ENCODE measurements at places on chromosomes 3 and 15.

GRCh38 chr3:100536093-100536492 is 43.7 kb downstream of the TMEM45A start:
- no peak for DNase-seq

GRCh38 chr3:57877116-57877515 is 121.0 kb downstream of the SLMAP start:
- no peak for DNase-seq

- DNase-seq = no peak
Measured at GRCh38 chr3:47436180-47436579, 39.6 kb downstream of the SCAP start.

GRCh38 chr15:75339531-75340240 is 3.8 kb downstream of the COMMD4 start:
- no peak for DNase-seq

DNA sequence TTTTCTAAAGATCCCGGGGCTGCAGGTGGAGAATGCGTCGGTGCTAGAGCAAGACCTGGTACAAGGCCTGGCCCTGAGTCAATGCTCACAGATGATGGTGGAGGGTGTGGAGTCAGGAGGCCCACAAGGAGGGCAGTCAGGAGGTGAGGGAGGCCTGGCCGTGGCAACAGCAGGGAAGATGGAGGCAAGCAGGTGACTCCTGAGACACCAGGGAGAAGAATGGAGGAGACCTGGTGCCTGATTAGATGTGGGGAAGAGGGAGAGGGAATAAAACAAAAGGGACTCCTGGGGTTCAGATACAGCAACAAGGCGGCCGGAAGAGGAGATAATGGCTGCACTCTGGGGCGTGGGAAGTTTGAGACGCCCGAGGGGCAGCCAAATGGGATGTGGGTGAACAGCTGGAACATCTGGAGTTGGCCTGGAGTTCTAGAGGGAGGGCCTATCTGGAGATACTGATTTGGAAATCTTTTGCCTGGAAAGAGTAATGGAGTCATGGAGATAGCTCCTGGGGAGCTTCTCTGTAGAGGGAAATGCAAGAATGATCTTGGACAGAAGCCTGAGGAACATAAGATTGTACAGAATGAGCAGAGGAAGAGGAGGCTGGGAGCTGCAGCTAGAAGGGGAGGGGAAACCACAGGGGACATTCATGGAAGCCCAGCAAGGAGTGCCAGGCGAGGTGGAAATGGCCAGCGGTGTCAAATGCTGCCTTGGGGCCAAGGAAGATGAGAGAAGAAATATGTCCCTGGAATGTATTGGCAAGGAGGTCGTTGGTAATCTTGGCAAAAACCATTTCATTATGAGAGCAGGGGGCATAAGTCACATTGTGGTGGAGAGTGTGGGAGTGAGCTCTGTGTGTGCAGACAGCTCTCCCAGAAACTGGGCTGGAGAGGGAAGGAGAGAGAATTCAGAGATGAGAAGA is 67.5 kb upstream of the CORO2B start:
- DNase-seq = no peak

- no peak for DNase-seq
Measured at GRCh38 chr3:70620956-70621355, 308.5 kb upstream of the MDFIC2 start.

DNA sequence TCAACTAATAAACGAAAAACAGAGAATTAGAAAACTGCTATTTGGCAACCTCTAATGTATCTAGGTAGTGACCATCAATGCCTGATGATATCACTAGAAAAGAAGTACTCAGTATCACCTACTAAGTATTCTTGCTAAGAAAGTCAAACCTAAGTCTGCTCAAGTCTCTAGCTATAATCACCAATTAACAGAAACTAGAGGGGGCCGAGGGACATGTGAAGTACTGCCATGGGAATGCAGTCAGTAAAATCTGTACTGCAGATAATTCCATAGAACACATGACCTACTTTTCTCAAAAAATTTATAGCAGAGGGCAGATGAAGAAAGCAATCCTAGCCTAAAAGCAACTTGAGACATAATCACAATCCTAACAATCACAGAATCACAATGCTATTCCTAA is 51.4 kb downstream of the CPEB1 start:
- DNase-seq = no peak

DNA sequence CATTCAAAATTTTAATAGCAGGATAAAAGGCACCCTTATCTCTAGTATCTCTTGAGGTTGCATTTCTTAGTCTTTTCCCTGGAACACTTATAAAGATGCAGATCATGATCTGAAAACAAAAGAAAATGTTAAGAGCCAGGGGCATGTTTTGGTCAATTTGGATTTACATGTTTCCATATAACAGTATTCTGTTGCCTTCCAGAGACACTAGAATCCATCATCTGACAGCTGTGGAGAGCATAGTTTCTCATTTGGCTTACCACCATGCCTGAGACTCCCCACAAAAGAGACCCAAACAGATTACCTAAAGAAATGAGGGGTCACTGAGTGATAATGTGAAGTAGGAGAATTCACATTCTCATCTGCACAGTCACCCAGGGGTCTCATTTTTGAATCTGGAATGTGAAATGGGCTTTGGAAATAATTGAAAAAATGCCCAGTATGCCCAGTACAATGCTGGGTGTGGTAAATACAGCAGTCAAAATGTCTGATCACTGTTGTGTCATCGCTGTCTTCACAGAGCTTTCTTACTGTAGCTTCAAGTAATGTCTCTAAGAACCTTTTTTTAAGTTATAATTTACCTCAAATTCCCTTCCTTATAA is 79.9 kb upstream of the ZBTB20 start:
- DNase-seq = no peak

- no peak for DNase-seq
Measured at GRCh38 chr3:133945381-133946095, 49.9 kb upstream of the RAB6B start.

- no peak for DNase-seq
Measured at GRCh38 chr15:70427167-70428120, 329.7 kb upstream of the TLE3 start.

GRCh38 chr3:148335612-148336011 is 362.1 kb upstream of the AGTR1 start:
- no peak for DNase-seq

DNA sequence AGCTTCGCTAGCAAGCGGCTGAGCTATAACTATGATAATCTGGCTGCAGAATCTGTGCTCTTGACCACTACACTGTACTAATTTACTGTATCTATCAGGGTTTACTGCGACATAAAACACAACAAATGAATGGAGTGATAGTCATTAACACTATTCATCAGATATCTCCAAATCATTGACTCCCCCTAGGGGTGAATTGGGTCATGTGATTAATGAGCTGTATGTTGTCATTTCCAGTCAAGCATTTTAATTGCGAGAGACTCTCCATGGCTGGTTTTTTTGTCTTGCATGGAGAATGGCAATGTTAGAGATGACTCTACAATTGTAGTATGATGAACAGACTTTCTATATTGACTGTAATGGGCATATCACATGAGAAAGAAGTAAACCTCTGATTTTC is 10.5 kb upstream of the TM4SF18 start:
- no peak for DNase-seq

DNA sequence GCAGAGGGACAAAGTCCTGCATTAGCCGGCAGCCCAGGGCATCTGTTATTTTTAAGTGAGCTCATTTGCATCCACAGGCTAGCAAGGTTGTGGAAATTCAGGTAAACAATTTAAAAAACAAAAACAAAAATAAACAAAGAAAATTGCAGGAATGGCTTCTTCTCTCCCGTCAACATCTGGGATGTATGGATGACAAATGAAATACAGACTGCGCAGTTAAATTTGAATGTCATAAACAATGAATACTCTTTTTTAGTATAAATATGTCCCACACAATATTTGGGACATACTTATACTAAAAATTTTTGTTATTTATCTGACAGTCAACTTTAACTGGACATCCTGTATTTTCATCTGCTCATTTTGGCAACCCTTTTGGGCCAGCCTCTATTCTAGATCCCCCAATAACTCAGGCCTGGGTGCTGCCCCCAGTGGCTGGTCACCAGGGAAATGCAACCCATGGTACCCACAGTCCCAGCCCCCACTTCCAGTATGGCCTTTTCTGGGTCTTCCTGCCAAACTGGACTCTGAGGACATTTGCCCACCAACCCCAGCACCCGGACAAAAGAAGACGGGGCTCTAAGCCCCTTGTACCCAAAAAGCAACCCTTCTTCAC is 12.7 kb downstream of the GRM2 start:
- DNase-seq = no peak

DNA sequence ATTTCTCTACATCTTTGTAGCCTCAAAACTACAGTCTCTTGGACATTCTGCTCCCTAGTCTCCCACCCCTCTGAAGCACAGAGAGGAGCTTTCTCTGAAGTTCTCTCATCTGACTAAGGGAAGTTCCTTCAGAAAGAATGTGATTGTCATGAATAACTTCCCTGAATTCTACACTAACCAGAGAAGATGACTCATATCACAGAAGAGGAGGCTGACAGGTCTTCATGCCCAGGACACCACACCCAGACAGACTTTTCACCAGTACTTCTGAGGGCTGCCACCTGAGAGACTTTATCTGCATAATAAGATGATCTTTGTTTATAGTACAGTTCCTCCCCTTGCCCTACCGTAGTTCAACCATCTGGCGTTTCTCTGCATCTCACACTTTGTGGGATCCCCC is 52.8 kb downstream of the CDIN1 start:
- no peak for DNase-seq

DNA sequence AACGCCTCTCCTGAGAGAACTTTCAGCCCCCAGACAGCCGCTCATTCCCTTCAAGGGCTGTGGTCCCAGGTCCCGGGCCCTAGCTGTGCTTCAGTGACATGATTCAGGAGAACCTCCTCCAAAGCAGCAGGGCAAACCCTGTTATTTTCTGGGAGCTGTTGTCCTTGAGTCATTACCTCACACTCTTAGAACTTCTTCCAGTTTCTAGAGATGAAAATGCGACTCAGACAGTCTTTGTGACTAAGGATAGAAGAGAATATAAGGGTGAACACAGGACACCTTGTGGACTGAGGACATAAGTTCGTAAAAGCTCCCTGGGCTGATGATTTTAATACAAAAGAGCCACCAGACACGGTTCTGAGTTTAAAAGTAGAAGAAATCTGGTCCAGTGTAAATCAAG is 203.8 kb downstream of the RORA start:
- no peak for DNase-seq

DNA sequence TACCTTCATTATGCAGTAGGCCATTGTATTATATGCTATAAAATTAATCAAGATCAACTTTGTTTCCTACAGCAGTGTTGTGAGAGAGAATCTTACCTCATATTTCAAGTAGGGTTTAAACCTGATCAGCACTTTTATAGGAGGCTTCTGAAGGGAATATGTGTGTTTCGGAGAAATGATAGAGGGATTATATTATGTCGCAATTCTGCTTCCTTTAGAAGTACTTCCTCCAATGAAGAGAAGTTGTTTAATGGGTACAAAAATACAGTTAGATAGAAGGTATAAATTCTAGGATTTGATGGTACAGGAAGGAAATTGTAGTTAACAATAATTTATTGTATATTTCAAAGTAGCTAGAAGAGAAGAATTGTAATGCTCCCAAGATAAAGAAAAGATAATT is 54.9 kb downstream of the NSUN3 start:
- no peak for DNase-seq

- no peak for DNase-seq
Measured at GRCh38 chr15:81168644-81169043, 28.0 kb upstream of the IL16 start.

DNA sequence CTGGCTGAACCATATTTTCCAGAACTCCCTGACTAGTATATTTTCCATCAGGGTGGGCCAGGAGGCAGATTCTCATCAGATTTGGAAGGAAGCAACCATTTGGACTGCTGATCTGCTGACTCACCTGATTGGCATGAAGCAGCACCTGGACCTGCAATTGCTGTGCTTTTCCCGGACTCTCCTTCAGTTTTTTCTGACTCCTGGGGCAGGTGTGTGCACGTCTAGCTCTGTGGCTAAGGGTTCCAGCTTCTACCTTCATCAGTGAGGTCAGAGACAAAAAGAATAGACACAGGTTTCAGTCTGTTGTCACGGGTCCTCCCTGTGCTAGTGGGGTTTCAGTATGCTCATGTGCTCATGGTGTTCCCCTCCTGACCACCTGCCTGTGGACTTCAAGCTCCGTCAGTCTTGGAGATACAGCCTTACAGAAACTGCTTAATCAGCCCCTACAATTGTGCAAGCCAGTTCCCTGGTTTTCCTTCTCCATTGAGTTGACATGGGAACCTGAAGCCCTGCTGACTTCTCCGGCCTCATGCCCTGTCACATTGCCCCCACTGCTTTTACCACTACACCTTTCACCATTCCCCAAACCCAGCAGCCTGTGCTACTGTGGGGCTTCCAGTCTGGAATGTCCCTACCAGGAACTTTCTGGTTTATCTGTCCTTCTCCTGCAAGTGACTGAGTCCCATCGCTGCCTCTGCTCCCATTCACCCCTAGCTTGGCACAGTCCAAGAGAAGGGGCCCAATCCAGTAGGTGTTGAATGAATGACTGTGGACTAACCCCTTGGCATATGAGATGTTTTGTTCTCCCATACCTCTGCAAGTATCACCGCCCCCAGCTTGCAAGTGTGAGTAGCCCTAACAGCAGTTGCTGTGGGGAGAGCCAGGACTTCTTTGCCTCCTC is 31.7 kb downstream of the HMCES start:
- no peak for DNase-seq

DNA sequence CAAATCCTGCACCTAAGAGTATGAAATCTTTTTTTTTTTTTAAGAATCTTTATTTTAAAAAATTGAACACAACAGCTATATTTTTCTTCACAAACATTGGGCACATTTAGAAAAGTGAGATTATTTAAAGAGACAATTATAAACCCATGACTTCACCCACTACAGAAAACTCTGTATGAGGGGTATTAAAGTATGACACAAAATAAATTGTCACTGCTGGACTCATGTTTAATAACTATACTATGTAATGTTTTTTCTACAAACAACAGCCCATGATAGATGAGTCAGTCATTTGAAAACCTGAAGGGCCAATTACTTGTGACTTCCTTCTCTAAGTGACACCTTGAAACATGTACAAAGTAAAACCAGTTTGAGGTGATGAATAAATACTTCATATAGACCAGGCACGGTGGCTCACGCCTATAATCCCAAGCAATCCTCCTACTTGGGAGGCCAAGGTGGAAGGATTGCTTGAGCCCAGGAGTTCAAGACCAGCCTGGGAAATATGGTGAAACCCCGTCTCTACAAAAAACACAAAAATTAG is 36.0 kb downstream of the AQR start:
- no peak for DNase-seq

GRCh38 chr15:65913631-65914199 is 44.4 kb downstream of the RAB11A start:
- DNase-seq = no peak
